ENCODE measurements at places on chromosomes 6 and 20. TPM values are rescaled to one million over a fixed set of nuclear protein-coding genes. Genes with fewer than 3 reads are reported as not detected.

- no peaks in the 10 kb centered on the region for H3K27me3 ChIP-seq
- H3K27ac ChIP-seq: no peak overlapping the region
- no peaks in the 10 kb centered on the region for H3K4me1 ChIP-seq
- H3K36me3 ChIP-seq: no peaks in the 10 kb centered on the region
- H3K4me3 ChIP-seq: no peak overlapping the region
- DNase-seq: no peak
Observed at GRCh38 chr20:39983183-39983582, 705.9 kb downstream of the MAFB start.

GRCh38 chr20:19956976-19957375 lies 60.2 kb upstream of the NAA20 start:
- DNase-seq: no peak
- no peak overlapping the region for H3K27ac ChIP-seq
- peaks cover 8% of the 10 kb centered on the region for H3K36me3 ChIP-seq
- no peaks in the 10 kb centered on the region for H3K27me3 ChIP-seq

DNA sequence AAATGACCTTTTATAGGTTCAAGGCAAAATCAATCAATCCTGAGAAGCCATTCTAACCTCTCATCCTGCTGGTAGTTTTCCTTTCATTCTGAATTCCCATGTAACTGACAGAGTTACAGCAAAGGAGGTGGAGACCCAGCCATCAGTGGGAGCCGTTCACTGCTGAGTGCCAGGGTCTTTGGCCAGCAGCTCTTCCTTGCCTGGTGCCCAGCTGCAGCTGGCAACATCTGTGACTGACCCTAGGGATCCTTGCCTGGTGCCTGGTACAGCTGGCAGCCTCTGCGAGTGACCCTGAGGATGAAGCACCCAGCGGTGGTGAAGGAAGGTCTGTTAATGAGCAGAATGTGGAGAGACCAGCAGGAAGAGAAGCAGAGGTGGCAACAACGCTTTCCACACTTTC lies 314.6 kb downstream of the THBS2 start:
- DNase-seq: no peak
- peaks cover 49% of the 10 kb centered on the region for H3K27me3 ChIP-seq
- H3K4me1 ChIP-seq: no peaks in the 10 kb centered on the region
- H3K4me3 ChIP-seq: no peak overlapping the region
- no peak overlapping the region for H3K27ac ChIP-seq

DNA sequence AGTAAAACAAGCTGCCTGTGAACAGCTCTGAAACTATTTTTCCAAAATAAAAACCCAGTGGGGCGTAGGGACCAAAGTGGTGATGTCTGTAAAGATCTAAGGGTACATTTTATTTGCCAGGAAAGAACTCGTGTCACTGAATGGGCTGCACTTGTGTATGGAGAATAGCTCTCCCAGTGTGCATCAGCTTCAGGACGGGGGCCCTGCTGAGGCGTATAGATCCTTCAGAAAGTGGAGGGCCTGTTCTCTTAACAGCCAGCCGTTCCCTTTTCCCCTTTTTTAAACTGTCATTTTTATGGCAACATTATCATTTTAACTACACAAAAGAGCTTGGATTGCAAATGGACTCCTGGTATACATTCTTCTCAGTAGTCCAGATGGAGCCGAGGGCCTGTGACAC lies 137.3 kb downstream of the TMEM242 start:
- no peaks in the 10 kb centered on the region for H3K27me3 ChIP-seq
- no peak overlapping the region for H3K27ac ChIP-seq
- H3K4me1 ChIP-seq: peaks cover 33% of the 10 kb centered on the region
- H3K36me3 ChIP-seq: peaks cover 10% of the 10 kb centered on the region

SEMG2 gene
- total RNA-seq: not detected
